ENCODE measurements at places on chromosomes 1 and 21. TPM values are rescaled to one million over a fixed set of nuclear protein-coding genes. Genes with fewer than 3 reads are reported as not detected.

- H3K27ac ChIP-seq, result no peak overlapping the region
- H3K4me3 ChIP-seq, result no peak overlapping the region
- no peaks in the 10 kb centered on the region for H3K4me1 ChIP-seq
Measured at GRCh38 chr1:221165839-221166500, 286.7 kb downstream of the HLX start.

DNA sequence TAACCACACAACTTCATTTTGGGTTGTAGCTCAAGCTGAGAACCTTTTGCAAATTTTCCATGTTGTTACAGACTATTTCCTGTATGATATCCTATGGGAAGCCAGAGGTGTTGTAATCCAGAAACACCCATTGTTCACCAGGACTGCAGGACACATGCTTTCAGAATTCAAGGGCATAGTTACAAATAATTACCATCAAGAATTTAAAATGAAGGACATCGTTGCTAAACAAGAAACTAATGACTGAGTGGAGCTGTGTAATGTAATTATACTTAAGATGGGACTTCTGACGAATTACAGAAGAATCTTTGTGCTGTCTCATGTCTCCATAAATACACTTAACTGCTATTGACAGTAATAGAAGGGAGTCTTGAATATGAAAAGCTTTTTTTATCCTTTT is 47.6 kb upstream of the HOOK1 start:
- DNase-seq, result no peak
- H3K36me3 ChIP-seq, result no peaks in the 10 kb centered on the region
- H3K27me3 ChIP-seq, result no peaks in the 10 kb centered on the region

- no peak overlapping the region for H3K4me3 ChIP-seq
- no peaks in the 10 kb centered on the region for H3K4me1 ChIP-seq
- DNase-seq, result no peak
- no peaks in the 10 kb centered on the region for H3K27me3 ChIP-seq
- no peaks in the 10 kb centered on the region for H3K36me3 ChIP-seq
Measured at GRCh38 chr1:59523745-59524450, 227.0 kb downstream of the FGGY start.

- no peaks in the 10 kb centered on the region for H3K4me1 ChIP-seq
- peaks cover 6% of the 10 kb centered on the region for H3K36me3 ChIP-seq
- H3K27ac ChIP-seq, result no peak overlapping the region
- no peaks in the 10 kb centered on the region for H3K27me3 ChIP-seq
- DNase-seq, result no peak
Measured at GRCh38 chr1:117622726-117623125, 16.9 kb downstream of the TENT5C start.

DNA sequence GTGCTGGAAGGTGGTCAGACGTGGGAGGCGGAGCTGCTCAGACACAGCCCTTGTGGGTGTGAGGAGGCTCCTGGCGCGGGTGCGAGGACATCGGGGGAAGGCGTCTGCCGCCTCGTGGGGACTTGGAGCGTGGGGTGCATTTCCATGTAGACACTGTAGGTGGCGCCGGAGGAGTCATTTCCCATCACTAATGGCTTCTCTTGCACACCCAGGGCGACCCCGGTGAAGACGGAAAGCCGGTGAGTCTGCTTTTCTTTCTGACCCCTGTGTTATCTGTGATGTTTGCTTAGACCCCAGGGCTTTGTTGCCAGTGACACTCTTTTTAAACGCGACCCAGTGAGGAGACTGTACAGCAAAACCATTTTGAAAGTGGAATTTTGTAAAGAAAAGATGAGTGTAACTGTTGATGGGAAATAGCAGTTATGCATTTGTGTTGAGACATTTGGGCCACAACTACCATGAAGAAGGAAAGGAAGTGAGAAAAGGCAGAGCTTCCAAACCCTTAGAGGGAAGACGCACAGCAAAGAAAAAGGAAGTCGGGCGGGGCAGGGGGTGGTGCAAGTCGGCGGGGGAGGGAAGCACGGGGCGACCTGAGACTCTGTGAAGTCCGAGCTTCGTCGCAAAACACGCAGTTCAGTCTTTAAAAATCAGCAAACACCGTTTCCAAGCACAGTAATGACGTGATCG is 64.0 kb downstream of the SLC19A1 start:
- no peak overlapping the region for H3K4me3 ChIP-seq
- no peak overlapping the region for H3K27ac ChIP-seq
- H3K27me3 ChIP-seq, result no peaks in the 10 kb centered on the region

DNA sequence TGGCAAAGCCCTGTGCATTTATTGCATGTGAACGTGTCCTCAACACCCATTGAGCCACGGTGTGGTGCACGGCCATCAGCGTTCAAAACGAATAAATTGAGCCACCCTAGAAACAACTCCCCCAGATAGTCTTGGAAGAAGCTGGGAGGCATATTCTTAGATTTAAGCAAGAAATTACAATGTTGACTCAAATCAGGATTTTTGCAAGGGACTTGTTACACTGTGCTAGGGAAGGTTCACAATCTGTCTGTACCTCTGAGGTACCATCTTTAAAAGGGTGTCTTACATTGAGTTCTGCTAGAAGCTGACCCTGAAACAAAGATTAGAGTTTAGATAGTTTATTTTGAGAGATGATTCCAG is 16.2 kb downstream of the CD247 start:
- H3K27ac ChIP-seq, result no peak overlapping the region
- no peak for DNase-seq
- H3K4me1 ChIP-seq, result peaks cover 5% of the 10 kb centered on the region
- no peaks in the 10 kb centered on the region for H3K36me3 ChIP-seq
- H3K4me3 ChIP-seq, result no peak overlapping the region
- peaks cover 5% of the 10 kb centered on the region for H3K27me3 ChIP-seq

Gene GBP6
- polyA plus RNA-seq, result 0.09 TPM

Gene SH3BGR
- polyA plus RNA-seq, result 4.9 TPM
